ENCODE measurements at places on chromosomes 6 and 20.

- DNase-seq, result no peak
These were observed 663 bp downstream of the COQ3 start for GRCh38 chr6:99393366-99393697.

GRCh38 chr20:63835021-63835858 is 4.2 kb upstream of the ZBTB46 start:
- DNase-seq, result no peak

DNA sequence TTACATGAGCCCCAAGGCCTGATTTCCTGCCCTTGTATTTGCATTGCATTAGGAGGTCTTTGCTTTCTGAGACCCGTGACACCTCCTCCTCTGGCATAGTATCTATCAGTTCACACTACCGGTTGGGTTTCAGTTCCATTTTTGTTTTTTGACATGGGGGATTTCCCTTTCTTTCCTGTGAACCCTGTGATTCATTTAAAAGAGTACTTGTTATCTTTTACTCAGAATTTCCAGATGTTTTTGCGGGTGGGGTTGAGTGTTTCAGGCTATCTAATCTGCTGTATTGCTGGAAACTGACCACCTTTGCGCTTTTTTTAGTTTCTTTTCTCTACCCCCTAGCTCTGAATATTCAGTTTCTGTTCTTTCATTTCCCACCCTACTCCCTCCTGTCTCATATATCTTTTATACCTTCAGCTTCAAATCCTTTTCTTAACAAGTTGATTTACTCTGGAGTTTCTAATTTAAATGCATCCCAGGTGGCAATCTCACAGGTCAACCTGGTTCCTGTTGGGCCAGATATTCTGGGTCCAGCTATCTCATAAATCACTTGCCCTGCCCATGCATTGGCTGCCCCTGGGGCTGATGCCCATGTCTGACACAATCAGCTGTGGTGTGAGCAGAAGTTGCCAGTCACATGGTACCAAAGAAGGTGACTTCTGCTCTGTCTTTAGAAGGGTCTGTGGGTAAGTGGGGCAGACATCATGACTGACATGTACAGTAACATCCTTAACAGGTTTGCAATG is 14.3 kb upstream of the NCOA3 start:
- no peak for DNase-seq

GRCh38 chr6:128739112-128739511 is 143.8 kb upstream of the LAMA2 start:
- DNase-seq, result no peak

GRCh38 chr6:161590961-161591627 is 317.2 kb upstream of the AGPAT4 start:
- no peak for DNase-seq

DNA sequence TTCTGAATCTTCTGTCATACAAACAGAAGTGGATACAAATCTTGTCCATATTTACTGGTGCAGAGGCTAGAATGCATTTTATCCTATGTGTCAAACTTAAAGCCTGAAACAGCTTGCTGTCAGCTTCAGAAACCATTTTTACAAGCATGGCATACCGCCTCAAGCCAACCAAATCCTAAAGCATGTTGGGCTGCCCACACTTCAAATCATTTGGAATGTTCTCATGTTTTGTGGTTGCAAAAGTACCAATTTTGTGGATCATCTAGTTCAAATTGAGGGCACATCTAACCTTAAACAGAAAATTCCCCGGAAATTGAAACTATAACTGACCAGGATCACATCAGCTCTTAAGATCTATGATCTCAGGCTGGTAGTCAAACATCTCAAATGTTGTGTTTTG is 3.2 kb downstream of the GPR63 start:
- no peak for DNase-seq

GRCh38 chr6:96975852-96976251 is 51.3 kb downstream of the KLHL32 start:
- no peak for DNase-seq

DNA sequence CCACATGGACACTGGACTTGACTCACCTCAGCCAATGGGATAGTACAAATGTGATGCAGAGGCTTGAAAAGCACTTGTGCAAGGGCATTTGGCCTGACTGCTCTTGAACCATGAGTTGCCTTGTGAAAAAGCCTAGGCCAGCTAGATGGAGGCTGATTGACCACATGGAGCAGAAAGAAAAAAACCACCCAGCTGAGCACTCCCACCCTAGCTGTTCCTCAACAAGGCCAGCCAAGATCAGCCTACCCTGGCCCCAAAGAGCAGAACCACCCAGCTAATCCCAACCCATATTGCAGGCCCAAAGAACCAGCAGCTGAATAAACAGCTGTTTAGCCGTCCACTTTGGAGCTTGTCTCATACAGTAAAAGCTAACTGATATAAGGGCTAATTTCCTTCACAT is 36.7 kb downstream of the PXDC1 start:
- DNase-seq, result no peak

DNA sequence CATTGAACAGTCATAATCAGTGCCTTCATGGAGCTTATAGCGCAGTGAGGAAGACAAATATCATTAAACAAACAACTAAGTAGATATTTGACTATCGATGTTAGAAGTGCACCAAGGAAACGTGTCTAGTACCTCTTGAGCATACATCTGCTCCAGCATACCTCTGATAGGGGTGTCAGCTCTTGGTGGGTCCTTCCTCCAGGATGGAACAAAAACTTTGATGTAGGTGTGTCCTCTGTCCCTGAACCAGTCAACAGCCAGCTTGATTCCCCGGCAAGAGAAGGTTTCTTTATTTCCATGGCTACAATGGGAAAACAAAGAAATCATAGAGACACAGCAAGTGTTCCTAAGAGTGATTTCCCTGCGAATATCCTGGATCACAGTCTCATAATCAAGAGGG is 23.1 kb downstream of the ZC3H12D start:
- no peak for DNase-seq

GRCh38 chr6:81763968-81764367 is 11.5 kb upstream of the TENT5A start:
- DNase-seq, result no peak

GRCh38 chr6:111549746-111550145 is 55.9 kb downstream of the TRAF3IP2 start:
- DNase-seq, result no peak

DNA sequence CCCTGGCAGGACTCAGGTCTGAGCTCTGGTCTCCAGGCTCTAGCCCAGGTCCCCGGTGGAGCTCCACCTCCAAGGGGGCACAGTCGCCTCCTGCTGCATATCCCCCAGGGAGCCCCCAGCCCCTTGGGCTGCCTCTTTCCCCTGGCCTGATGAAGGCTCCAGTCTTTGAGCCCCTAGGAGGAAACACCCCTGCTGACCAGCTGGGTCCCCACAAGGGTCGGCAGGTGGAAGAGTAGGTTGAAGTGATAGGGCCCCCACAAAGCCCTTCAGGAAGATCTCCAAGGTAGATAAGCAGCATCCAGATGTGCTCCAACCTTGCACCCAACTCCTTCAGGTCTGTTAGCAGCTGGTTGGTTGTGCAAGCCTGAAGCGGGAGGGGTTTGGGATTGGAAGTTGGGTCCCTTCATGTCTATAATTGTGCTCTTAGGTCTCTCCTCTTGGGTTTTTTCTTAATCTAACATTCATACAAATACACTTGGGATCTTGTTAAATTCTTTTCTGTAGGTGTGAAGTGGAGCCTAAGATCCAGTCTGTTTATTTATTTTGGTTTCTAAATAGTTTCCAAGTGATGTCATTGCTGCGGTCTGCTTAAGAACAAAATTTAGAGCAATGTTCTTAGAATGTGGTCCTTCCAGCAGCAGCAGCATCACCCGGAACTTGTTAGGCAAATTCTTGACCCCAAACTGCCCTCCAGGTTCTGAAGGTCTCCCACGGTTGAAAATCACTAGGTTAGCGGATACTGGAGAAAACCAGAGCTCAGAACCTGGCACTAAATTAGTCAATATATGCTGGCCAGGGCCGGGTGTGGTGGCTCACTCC is 5.1 kb downstream of the UBE2C start:
- DNase-seq, result no peak

DNA sequence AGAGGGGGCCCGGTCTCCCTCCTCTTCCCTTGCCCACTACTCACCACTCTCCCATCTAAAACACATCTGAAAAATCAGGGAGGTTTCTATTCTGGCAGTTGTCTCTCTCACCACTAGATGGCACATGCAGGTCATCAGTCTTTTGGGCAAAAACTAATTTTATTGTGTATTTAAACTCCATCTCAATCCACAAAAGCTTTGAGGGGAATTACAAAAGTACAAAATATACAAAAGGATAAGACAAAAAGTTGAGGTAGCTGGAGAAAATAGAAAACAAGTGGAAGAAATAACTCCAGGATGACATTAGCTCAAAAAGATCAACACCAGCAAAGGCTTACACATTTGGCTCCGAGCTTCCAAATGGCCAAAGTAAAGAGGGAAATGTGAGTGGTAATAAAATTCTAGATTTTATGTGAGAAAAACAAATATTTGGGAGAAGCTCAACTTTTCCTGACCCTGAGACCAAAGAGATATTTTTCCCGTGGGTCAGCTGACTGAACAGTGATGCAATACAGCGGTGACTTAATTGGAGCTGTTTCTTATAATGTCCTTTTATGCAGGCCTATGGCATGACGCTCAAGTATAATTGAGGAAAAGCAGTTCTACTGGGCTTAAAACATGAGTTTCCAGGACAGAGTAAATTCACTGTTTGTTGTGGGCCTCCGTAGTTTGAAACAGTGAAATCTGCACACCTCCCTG is 79.8 kb upstream of the CHD6 start:
- no peak for DNase-seq

DNA sequence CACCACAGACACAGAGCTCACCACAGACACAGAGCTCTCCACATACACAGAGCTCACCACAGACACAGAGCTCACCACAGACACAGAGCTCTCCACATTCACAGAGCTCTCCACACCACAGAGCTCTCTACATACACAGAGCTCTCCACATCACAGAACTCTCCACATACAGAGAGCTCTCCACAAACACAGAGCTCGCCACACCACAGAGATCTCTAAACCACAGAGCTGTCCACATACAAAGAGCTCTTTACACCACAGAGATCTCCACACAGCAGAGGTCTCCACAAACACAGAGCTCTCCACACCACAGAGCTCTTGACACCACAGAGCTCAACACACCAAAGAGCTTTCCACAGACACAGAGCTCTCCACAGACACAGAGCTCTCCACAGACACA is 55.8 kb downstream of the ERMARD start:
- no peak for DNase-seq

DNA sequence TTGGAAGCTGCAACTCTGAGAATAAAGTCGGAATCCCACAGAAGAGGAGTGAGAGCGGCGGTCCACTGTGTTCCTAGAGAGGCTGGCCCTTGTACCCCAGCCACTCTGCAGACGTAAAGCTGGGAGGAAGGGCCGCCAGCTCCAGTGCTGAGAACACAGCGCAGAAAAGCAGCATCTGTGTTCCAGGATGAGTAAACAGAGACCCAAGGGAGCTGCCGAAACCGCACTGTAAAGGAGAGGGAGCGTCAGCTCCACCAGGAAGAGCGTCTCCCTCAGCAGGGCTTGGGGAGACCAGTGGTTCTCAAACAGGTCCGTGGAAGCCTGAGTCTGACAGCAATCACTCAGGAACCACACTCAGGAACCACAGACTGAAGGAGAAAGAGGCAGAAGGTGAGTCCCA is 134.0 kb downstream of the WDR27 start:
- no peak for DNase-seq

DNA sequence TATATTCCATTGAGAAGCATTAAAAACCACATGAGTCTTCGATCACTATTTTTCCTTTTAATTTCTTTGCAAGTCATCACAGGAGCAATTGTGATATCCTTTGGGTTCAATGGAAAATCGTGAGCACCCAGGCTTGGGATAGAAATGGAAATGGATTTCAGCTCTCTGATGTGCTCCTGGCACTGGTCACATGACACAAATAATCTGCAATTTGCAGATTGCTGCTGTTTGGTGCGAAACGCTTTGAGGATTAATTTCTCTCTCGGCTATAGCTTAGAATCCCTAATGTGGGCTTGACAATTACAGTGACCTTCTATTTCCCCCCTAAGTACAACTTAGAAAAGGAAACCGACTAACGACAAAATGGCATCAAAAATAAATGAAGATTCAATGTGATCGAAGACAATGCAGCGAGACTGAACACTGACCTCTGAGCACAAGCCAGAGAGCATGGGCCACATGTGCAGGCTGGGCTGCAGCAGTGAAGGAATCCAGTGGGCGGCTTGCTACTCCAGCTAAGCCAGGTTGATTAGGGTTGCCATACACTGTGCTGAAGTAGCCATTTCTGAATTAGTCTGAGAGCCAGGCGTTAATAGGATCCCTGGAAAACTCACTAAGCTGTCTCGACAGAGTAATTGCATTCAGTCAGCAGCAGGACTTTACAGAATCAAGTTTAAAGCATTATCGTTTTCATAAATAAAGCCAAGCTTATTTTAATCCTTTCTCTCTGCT is 301.8 kb upstream of the AGPAT4 start:
- DNase-seq, result no peak

DNA sequence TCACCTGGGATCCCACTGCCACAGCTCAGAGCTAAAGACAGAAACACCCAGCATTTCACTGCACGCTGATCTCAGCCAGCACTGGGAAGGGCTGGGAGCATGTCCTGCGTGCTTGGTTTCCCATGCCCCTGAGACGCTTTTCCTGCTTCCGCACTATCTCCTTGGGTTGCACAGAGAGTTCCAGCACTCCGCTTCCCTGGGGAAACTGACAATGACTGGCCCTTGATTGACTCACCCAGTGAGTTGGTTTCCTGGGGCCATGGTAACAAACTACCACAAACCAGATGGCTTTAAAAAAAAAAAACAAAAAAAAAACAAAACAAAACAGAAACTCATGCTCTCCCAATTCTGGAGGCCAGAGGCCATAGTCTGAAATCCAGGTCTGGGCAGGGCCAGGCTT is 14.8 kb upstream of the MAS1L start:
- no peak for DNase-seq

DNA sequence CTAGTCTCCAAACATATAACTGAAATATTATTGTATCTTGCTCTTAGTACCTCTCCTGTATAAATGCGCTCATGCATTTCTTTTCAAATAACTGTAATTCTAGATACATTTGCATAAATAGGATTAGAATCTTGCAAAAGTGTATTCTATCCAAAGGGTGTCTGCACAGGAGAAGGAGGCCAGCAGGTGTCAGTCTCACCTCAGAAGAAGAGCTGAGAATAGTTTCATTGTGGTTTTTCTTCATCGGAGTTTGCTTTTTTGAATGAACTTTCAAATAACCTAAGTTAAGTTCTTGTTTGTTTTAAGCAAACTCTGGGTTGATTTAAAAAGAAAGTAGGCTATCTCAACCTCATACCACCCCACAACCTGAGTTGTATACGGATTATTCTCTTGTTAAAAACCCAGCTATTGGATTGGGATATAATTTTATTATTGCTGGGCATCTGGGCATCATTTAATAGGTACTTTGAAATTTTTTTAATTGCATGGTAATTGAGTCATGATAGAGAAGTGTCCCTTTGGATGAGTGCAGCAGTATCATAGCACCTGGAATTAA is 125.0 kb upstream of the MLIP start:
- DNase-seq, result no peak

- no peak for DNase-seq
These were observed 92.4 kb downstream of the NCR2 start for GRCh38 chr6:41427642-41428335.

- no peak for DNase-seq
These were observed 16.2 kb upstream of the CST3 start for GRCh38 chr20:23654000-23654399.

All from NCI-H1436 treated with DMSO at 0.1 percent for 48 hours (cell line).